Central memory CD8-positive, alpha-beta T cell (primary cell): ENCODE measurements at places on chromosomes 2 and 18.

DNA sequence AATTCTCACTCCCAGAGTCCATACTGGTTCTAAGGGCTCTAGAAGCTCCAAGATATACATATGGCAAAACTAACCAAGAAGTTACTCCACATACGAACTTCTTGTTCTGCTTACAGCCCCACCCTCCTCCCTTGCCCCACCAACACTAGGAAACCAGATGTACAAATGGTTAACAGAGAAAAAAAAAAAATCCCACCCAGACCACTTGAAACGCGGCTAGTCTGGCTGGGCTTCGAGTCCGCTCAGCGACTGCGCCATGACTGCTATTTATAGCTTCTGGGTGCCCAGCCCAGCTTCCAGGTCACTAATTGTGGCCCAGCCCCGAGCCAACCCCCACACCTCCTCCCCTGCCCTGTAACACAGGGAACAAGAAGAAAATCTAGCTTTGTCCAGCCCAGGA is 47.0 kb upstream of the IHH start:
- H3K36me3 ChIP-seq, result peaks cover 4% of the 10 kb centered on the region
- DNase-seq, result no peak
- H3K27ac ChIP-seq, result no peak overlapping the region
- no peak overlapping the region for H3K4me3 ChIP-seq

- H3K36me3 ChIP-seq, result peaks cover 2% of the 10 kb centered on the region
- no peak overlapping the region for H3K27ac ChIP-seq
- H3K27me3 ChIP-seq, result peaks cover 20% of the 10 kb centered on the region
- DNase-seq, result no peak
These were observed 128.7 kb downstream of the TXNL1 start for GRCh38 chr18:56509656-56510055.

- DNase-seq, result no peak
- peaks cover 46% of the 10 kb centered on the region for H3K27me3 ChIP-seq
- no peak overlapping the region for H3K4me3 ChIP-seq
- no peak overlapping the region for H3K27ac ChIP-seq
- H3K36me3 ChIP-seq, result no peaks in the 10 kb centered on the region
- H3K4me1 ChIP-seq, result no peaks in the 10 kb centered on the region
These were observed 49.6 kb downstream of the FRZB start for GRCh38 chr2:182816866-182817265.

DNA sequence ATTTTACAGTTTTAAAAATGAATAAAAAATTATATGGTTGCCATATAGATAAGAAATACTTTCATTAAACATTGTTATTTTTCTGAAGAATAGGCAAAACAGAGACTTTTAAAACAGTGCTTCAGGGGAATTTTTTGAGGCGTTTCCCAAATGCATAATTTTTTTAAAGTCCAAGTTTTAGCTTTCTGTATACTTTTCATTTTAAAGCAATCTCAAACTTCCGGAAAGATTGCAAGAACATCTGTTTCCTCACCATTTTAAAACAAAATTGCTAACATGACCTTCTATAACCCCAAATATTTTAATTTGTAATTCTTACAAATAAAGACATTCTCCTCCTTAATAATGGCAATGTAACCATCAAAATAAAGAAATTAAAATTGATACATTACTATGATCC is 15.1 kb upstream of the MBD2 start:
- no peaks in the 10 kb centered on the region for H3K4me1 ChIP-seq
- no peaks in the 10 kb centered on the region for H3K27me3 ChIP-seq
- H3K27ac ChIP-seq, result no peak overlapping the region

GRCh38 chr18:59550174-59550516 is 147.1 kb downstream of the CCBE1 start:
- no peak overlapping the region for H3K4me3 ChIP-seq
- H3K27me3 ChIP-seq, result peaks cover 14% of the 10 kb centered on the region
- H3K36me3 ChIP-seq, result no peaks in the 10 kb centered on the region
